Stimulated activated CD8-positive, alpha-beta memory T cell treated with anti-CD3 and anti-CD28 coated beads, Interleukin-7, amount 100 ng/mL, for 1 hour (primary cell): ENCODE measurements at places on chromosomes 6 and 20.

DNA sequence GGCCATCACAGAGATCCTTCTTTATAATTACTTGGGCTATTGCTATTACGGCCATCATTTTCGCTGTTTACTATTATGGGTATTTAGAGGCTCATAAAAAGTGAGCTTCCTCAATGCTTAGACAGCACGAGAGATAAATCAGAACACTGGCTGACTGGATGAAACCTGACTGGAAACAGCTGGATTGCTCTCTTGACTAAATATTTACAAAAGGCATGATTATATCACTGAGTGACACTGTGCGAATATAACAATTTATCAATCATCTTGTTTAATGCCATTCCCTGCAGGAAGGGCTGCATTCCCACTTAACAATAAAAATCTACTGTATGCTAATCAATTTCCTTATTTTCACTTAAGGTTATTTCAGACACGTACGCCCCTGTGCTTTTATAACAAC is 260.1 kb upstream of the ARID1B start:
- DNase-seq, result no peak

DNA sequence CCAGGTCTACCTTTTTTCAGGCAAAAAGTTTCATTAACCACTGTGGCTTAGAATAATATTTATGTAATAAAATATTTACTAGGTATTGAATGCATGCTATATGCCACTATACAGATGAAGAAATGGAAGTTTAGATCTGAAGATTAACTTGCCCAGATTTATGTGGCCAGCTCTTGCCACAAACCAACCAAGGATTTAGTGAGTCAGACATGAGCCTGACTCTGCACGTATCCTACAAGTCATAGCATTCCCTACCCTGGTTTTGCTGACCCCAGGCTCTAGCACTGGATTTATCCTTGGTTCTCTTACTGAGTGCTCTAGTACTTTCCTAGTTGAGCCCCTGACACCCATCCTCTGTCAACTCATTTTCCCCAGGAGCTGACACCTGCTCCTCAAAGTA is 75.4 kb downstream of the ANKEF1 start:
- no peak for DNase-seq

DNA sequence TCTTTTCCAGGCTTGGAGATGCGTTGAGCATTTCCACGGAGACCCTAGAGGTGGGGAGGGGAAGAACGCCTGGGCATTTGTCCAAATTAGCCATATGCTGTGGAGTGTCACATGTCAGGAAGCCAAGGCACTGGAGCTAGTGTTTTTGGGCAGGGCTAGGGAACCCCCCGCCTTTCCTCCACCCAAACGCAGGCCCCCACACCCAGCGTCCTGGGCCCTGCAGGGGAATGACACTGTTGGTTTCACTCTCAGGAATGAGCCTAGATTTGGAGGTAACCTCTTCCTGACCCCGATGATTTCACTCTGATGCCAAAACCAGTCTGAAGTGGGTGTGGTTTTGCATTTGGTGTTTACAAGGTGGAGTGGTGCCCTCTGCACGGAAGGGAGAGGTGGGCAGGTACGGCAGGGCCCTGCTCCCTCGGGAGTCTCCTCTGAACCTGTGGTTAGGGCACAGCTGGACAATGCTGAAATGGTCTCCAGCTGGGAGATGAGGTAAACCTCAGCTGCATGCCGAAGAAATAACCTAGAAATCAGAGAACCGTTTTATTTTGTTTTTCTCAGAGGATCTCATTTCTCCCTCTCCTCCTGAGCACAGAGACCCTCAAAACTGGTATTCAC is 29.5 kb downstream of the MTHFD1L start:
- DNase-seq, result no peak

DNA sequence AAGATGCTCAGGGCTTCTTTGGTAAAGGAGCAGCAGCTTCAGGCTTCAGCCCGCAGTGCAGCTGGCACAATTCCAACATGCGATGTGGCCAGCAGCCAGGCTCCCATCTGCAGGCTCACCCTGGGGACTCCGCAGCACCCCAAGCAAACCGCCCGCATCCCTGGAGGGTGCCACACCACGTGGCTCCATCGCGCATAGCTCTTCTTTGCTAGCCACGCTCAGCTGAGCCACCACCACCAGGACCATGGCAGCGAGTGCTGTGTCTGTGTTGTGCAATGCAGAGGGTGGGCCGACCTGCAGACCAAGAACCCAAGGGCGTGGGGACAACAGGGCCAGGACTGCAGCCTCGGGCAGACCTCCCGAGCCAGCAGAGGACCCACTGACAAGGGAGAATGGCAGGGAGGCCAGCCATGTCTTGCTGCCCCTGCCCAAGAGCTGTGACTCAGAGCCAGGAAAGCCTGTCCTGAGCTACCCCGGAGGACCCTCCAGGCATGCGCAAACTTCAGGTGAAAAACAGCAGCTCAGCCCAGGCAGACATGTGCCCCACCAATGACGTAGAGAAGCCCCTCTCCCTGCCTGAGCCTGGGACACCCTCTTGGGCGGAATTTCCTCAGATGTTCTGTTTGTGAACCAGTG is 87.8 kb downstream of the GINS1 start:
- DNase-seq, result no peak

DNA sequence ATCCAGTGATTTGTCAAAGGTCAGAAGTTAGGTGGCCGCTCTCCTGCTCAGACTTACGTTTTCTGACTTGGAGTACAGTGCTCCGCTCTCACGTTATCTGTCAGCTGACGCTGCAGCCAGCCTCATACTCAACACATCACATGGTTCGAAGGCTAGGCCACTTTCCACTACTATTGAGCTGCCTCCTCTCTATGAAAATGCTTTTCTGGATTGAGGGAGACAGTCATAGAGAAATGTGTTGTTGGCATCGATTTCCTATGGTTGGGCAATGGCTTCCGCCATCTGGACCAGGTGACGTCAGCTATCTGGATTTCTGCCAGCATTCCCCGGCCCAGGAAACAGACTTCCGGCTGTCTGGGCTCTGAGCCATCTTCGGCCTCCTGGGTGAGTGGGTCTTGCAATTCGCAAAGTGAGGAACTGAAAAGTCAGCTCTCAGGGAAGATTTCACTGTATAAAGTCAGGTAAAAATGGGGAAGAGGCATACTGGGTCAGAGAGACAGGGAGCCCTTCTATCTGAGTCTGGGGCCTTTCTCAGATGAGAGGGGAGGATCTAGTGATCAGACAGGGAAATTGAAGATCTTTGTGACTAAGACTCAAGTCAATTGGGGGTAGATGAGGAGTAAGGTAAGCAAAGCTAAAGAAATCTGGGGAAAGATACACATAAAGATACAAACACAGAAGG is 37.5 kb upstream of the IER3 start:
- no peak for DNase-seq

DNA sequence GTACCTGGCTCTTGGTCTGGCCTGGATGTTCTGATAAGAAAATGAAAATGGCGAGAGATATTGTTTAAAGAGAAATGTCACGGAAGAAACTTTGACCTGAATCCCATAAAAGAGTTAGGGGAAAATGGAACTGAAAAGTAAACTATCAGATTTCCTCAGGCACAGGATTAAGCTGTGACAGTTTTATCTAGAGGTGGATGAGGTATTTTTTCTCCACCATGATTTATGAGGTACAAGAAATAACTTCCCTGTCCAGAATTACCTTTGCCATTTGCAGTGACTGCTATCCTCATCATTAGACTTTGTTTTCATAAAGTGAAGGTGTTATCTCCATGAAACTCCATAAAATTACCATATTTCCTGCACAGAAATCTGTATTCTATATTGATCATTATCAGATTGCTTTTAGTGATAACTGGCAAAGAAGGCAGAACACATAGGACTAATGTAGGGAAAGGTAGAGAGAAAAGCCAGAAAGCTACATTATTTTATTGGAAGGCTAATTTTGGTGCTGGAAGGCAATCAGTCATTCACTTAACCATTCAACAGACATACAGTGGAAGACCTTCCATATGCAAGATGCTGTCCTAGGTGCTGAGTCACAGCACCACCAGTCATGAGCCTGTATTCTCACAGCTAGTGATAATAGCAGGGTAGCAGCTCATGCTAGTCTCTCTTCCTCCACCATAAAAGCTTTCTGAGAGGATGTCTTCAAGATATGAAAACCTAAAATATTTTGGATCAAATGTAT is 427.3 kb upstream of the CITED2 start:
- DNase-seq, result no peak

DNA sequence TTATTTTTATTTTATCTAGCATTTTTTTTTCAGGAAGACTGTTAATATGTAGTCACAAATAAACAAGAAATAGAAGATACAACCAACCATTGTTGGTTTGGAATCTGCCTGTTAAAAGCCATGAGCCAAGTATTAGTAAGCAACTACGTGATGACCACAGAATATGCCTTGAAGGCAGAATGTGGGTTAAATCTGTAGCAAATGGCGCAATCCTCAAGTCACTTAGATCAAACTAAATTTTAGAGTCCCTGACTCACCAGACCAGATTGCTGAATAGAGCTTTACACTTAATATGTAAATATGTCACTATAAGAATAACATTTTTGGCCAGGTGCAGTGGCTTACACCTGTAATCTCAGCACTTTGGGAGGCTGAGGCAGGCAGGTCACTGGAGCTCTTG is 800.1 kb upstream of the CITED2 start:
- no peak for DNase-seq

DNA sequence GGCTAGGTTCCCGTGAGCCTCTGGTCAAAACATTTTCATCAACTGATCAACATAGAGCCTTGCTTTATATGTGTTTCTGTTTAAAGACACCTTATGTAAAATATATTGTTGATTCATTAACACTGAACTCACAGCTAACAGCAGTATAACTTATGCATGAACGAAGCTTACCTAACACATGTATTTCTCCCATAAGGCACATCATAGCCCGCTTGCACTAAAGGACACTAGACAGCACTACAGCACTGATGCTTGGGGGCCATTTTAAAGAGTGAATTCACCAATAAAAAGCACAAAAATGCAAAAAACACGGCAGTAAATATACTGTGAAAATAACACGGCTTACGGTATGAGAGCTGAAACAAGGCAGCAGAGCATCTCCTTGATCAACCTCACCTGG is 4.0 kb downstream of the FLOT1 start:
- no peak for DNase-seq

GRCh38 chr6:81696524-81696923 is 56.0 kb downstream of the TENT5A start:
- DNase-seq, result no peak

DNA sequence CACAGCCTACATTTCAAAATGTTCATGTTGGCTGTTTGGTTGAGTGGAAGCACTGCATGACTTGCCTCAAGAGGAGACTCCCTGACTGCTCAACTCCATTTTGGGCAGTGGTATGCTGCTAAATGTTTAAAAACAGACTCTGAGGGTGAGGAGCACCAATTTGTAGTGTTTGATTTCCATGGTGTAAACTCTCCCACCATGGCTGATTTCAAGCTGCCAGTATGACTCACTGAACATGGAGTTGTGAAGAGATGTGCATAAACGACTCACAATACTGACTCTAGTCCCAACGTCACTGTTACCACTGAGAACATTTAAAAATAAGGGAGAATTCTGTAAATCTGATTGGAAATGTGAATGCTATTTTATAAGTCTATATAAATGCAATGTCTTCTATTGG is 70.4 kb downstream of the BACH2 start:
- no peak for DNase-seq
